ENCODE measurements at places on chromosomes 13 and 19.

DNA sequence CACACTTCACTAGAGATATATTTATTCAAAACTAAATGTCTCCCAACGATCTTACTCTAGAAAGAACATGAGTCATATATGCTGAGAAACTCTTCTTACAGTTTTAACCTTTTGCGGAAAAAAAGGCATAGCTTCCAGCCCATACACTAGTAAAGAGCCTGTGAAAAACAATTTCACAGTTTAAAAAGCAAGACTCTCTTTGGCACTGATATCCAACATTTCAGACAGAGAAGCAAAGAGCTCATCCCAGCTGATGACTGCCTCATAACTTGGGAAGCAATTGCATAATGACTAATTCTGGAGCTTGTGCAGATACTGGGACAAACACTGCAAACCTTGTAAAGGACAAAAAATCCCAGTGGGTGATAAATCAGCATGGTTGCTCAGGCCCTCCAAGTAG lies 88.0 kb downstream of the ENOX1 start:
- no peak for DNase-seq

DNA sequence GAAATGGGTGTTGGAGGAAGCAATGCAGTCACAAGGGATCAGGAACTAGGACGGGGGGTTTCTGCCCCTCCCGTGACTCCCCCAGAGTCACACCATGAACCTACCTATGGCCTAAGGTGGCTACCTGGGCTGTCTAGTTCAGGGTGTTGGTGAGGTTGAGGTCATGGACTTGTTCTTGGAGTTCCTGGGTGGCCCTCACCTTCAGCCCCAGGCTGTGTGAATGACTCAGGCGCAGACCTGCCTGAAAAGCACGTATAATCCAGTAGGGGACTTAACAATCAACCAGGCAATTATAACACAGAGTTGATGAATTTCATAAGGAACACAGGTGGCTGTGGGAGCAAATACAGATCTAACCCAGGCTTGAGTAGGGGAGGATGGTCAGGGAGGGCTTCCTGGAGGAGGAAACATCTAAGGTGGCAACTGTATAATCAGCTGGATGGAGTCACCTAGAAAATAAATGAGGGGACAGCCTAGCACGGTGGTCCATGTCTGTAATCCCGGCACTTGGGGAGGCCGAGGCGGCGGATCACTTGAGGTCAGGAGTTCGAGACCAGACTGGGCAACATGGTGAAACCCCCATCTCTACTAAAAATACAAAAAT lies 25.6 kb upstream of the ADGRE1 start:
- peak; percentile 50 for DNase-seq

DNA sequence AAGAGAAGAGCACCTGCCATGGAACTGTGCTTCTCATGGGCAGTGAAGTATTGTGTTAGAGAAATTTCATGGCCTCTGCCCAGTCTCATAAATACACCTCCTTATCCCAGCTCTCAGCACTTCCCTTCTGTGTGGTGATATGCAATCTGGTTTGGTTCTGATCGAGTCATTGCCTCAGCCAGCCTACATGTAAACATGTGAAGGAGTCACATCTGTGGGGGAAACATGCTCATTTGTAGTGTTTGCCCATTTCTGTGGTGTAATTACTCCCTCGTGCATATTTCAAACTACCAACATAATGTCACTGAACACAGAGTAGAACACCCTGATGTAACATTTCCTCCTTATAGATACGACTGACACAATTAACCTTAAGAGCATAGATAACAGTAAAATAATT lies 183.0 kb downstream of the DCT start:
- DNase-seq = no peak

GRCh38 chr13:27117158-27117557 lies 54.5 kb downstream of the USP12 start:
- DNase-seq = no peak

DNA sequence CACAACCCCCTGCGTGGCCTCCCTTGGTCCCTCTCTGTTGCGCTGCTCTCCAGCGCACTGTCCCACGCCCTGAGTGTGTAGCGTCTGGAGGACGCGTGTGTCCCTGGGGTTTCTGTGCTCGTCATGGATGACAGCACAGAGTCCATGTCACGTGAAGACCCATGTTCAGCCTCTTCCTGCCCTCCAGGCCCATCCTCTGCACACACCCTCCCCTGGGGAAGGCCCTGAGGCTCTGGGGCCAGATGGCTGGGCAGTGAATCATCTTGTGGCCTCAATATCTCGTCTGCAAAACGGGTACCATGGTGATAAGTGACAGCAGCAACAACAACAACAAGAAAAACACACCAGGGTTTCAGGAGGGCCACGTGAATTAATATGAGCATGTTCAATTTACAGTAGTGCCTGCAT lies 71.5 kb upstream of the ARHGEF7 start:
- peak; percentile 55 for DNase-seq
